ENCODE measurements at places on chromosomes 7 and 10.

DNA sequence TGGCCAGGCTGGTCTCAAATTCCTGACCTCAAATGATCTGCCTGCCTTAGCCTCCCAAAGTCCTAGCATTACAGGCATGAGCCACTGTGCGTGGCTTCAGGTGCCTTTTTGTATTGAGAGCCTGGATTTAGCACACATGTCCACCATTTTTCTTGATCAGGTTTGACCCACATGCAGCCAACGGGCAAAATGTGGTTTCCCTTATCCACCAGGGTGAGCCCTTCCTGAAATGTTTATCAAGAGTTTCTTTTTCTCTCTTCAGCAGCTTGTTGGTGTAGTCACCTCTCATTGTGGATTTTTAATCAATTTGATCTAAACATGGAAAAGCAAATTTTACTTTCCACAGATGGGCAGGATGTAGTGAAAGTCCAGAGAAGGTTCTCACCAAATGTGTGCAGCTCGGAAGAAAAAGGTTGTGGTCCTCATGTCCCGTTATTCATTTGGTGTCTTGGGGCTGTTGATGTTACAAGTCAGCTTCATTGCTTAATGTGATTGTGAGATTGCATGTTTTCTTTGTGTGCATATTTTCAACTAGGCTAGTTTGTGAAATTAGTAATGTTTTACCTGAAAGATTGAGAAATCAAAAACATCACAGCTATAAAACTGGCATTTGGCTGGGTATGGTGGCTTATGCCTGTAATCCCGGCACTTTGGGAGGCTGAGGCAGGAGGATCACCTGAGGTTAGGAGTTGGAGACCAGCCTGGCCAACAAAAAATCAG, 28.9 kb downstream of the GUSB start:
- DNase-seq = no peak

DNA sequence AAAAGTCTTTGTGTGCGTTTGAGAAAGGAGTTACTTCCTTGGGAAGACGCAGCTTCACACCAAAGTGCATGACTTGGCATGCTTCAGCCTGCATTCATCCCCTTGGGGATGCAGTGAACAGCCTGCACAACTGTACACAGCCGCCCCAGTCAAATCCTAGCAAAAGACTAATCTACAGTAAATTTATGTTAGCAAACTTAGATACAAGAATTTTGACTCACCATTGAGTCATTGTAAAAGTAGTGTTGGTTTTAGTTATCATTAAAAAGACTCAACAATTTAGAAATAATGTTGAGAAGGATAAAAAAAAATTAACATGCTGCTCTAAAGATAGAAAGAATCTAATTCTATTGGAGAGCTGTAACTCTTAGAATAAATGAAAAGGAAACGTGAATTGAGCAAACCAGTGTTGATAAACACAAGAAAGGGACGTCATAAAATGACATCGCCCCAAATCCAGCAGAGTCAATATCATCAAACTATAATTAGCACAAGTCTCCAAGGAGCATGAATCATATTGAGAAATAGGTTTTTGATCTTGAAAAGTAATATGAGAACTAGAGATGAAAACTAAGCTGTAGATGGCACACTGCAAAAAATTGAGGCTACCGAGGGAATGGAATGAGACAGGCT, 11.9 kb upstream of the OPTN start:
- DNase-seq = no peak

GRCh38 chr10:11351801-11352200, 259.6 kb downstream of the USP6NL start:
- DNase-seq = no peak

GRCh38 chr7:155299535-155300202, 2.0 kb downstream of the INSIG1 start:
- peak; percentile 13 for DNase-seq

DNA sequence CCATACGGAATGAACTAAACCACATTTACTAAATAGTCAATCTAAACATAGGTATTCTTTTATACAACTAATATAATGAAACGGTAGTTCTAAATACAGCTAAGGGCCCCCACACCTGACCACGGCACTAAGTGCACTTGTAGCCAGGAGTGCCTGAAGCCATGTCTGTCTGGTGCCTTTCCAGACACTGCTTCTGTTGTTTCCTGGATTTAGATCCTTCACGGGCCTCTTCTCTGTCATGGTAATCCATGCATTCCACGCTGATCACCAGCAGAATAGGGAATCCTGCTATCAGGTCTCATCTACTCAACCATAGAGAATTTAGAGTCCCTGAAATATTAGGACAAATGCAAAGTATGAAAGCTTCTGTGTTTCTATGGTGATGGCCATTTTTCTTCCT, 37.8 kb downstream of the OSBPL3 start:
- DNase-seq = no peak

- DNase-seq = no peak
Observed at GRCh38 chr7:116380025-116380424, 119.5 kb upstream of the CAV2 start.

GRCh38 chr7:18861514-18862118, 255.8 kb downstream of the TWIST1 start:
- no peak for DNase-seq

GRCh38 chr7:5450549-5451327, 27.1 kb upstream of the TNRC18 start:
- peak; percentile 18 for DNase-seq

GRCh38 chr10:128633864-128634540, 507.8 kb upstream of the MKI67 start:
- no peak for DNase-seq

DNA sequence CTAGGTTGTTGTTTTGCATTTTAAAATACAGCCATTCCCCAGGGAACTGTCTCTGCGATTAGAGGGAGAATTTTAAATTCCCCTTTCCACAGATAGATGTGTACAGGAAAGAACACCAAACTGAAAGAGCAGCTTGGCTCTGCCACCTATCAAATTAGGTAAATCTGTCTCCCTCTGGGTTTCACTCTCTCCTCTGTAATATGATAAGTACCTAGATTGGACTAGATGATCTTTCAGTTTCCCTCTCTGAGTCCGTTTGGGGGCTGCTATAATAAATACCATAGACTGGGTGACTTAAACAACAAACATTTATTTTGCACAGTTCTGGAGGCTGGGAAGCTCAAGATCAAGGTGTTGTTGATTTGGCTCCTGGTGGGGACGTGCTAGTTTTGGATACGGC, 186.0 kb downstream of the KIF20B start:
- DNase-seq = no peak

- DNase-seq = no peak
Observed at GRCh38 chr10:1100691-1101368, 44.6 kb downstream of the WDR37 start.

DNA sequence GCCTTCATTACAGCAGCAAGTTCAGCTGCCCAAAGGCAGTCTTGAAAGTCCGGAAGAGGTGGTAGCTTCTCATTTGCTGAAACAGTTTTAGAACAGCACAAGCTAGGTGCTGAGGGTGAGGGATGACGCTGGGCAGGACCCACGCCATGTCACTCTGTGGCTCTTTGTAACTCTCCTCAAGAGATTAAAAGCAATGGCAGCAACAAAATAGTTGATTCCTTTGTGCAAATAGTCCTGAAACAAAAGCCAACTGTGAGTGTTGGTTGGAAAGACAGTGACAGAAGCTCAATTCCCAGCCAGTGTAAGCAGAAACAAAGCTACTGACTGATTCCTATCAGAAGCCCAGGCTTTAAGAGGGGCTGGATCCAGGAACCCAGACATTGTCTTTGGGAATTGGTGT, 47.6 kb upstream of the AQP1 start:
- no peak for DNase-seq

DNA sequence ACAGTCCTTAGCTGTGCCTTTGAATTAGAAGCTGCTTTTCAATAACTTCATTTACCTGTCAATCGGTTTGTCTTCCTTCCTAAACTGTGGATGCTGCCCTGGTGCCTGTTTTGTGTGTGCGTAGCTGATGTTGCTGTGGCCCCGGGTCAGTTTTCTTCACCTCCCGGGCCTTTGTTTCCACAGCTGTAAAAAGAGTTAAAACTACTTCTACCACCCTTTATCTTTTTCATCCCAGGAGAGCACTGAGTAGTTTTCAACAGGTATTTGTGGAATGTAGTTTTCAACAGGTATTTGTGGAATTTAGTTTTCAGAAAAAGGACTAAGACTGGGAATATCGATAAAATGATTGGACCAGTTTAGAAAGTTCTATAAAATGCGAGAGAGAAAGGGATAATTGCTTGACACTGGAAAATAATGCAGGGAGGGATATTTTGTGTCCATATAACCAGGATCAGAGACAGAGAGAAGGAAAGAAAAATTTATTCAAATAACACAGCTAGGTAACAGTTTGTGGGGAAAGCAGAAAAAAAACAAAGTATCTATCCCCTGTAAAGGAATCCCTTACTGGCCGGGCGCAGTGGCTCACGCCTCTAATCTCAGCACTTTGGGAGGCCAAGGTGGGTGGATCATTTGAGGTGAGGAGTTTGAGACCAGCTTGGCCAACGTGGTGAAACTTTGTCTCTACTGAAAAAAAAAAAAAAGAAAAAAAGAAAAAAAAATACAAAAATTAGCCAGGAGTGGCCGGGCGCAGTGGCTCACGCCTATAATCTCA, 15.9 kb upstream of the IGF2BP3 start:
- DNase-seq = no peak

GRCh38 chr10:124935946-124936345, 6.0 kb upstream of the ZRANB1 start:
- no peak for DNase-seq

DNA sequence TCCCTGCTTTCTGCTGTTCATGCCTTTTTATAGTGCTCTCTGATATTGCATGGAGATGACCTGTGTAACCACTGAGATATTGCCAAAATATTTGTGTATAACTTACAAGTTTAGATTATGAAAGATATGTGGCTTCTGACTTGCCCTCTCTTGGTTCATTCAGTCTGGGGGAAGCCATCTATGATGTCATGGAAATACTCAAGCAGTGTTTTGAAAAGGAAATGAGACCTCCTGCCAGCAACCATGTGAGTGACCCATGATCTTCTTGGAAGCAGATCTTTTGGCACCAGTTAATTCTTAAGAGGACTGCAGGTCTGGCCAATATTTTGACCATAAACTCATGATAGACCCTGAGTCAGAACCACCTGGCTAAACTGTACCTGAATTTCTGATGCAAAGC, 183.0 kb downstream of the THSD7A start:
- no peak for DNase-seq

- no peak for DNase-seq
Observed at GRCh38 chr10:3636356-3637181, 148.4 kb downstream of the KLF6 start.

GRCh38 chr7:142158736-142159496, 47.4 kb downstream of the MGAM2 start:
- no peak for DNase-seq

GRCh38 chr10:61937631-61938351, 36.3 kb downstream of the ARID5B start:
- DNase-seq = no peak

GRCh38 chr7:82428186-82428961, 15.2 kb downstream of the CACNA2D1 start:
- no peak for DNase-seq

GRCh38 chr10:24382979-24383663, 174.2 kb downstream of the KIAA1217 start:
- DNase-seq = no peak

- no peak for DNase-seq
Observed at GRCh38 chr7:28607855-28608193, 195.5 kb downstream of the CREB5 start.

GRCh38 chr10:70493660-70494234, 15.2 kb downstream of the PALD1 start:
- DNase-seq = no peak

GRCh38 chr7:15685358-15686294, 857 bp downstream of the MEOX2 start:
- DNase-seq = no peak

DNA sequence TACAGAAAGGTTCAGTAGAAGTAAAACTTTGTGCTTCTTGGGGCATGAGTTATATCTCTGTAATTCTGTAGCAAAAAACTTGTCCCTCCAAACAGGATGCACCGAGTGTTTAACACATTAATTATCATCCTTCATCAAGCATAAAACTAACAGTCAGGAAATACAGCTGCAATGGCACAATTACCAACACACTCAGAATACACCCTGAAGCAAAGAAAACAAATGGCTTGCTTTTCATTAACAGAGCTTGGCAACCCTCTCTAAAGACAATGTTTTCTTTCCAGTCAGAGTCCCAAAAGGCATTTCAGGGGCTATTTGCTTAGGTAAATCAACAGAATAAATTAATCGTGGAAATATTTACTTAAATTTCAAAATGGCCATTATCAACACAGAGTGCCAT, 107.7 kb downstream of the ICA1 start:
- no peak for DNase-seq

DNA sequence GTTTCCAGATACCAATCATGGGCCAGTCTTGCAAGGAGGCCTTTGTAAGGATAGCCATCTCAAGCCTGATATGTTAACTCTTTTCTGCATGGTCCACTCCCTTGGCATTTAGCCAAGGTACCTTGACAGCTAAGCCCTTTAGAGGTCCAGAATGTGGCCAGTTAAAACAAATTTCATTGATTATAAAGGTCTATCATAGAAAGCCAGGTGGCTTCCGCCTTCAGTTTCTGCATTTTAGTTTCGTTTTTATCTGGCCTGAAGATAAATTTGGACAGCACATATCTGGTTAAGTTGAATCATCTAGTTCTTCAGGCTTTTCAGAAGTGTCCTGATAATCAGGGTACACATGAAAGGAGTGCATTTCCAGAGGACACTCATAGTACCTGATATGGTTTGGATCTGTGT, 30.7 kb downstream of the ANKIB1 start:
- no peak for DNase-seq
